ENCODE measurements at places on chromosomes 2 and 18.

- no peak for DNase-seq
These were observed at the start of gene SCTR for GRCh38 chr2:119523952-119524694. Gene SCTR (minus strand): TSS chr2:119524483. CDS start chr2:119524226, 257 bp downstream.

GRCh38 chr18:5104246-5104645, 92.8 kb downstream of the AKAIN1 start:
- no peak for DNase-seq

- DNase-seq, result no peak
These were observed 43.9 kb upstream of the B3GNT7 start for GRCh38 chr2:231351648-231352047.

GRCh38 chr18:50320719-50321118, 33.2 kb upstream of the CXXC1 start:
- DNase-seq, result no peak

DNA sequence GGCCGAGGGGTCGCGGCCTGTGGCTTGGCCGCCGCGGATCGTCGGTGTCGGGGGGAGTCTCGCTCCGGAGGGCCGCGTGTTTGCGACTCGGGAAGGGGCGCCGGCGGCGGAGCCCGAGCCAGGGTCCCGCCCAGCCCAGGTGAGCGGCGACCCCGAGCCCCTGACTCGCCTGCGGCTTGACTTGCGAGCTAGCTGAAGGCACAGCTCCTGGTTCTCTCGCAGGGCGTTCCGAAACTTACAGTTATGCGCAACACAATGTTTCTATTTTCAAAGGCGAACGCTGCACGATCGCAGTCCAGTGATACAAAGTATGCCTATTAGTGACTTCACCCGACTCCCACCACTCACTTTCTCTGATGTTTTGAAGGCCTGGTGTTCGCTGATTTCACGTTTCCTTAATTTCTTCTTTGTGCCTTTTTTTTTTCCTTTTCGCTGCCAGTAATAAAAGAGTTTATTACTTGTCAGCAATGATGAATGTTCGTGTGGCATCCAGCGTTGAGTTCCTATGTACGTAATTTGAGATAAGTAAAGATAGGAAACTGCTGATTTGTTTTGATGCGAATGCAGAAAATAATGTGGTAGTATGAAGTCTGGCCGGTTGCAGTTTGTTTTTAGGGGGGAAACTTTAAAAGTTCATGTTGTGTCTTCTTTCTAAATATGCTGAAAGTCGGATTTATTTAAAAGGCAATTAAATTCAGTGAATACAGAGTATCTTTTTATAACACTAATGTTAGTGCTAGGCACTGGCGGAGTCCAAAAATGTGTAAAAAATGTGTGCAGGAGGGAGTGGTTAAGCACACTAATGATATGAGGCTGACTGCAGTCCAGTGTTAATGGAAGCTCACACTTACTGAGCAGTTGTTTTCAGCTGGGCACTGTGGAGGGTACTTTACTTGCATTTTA, 706 bp downstream of the UBXN2A start:
- no peak for DNase-seq

GRCh38 chr2:160956243-160956802, 203.9 kb upstream of the TANK start:
- DNase-seq, result no peak

GRCh38 chr2:39068299-39069135, 52.3 kb downstream of the SOS1 start:
- DNase-seq, result no peak

DNA sequence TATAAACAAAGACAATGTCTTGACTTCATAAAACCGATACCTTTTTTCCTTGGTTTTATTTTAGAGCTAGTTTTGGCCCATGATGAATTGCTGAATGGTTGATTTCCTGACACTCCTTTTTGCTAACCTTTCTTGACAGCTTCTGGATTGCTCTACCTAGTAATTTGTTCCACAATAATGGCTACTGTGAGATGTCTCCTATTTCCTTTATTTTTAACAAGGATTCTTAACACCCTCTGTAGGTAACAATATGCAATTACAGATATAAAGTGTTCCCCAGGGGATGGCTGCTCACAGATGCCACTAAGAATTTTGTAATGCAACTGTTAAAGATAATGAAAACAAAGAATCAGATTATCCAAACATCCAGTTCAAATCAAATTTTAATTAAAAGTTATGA, 100.8 kb upstream of the ATP5MC3 start:
- no peak for DNase-seq

DNA sequence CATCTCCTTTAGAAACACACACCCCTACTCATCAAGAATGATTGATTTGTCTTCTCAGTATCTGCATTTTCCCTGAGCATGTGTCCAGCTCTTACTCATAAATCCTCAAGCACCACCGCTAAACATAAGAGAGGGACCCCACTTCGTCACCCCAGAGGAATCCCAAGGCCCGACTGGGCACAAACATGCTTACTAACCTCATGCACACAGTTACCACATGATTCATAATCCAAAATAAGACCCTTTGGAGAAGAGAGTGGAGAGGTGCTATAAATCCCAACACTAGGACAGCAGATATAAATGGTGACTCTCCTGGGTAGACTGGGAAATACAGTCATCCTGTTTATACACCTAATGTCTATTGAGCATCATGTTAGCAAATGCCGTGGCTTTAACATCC, 843.2 kb upstream of the ID2 start:
- no peak for DNase-seq

DNA sequence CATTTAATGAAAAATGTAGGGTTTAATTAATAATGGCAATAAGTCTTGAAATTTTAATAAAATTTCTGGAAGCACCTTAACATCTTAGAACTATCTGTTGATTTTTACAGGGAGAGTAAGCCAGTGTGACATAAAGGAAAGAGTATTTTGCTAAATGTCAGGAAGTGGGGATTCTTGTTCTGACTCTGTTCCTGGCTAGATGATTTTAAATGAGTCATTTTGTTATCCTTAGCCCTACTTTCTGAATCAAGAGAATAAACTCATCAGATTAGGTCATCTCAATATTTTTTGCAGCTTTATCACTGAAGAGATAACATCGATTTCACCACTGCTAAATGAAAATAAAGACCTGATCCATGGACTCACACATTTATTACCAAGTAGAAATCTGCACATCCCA, 377.5 kb upstream of the CYRIA start:
- DNase-seq, result no peak

DNA sequence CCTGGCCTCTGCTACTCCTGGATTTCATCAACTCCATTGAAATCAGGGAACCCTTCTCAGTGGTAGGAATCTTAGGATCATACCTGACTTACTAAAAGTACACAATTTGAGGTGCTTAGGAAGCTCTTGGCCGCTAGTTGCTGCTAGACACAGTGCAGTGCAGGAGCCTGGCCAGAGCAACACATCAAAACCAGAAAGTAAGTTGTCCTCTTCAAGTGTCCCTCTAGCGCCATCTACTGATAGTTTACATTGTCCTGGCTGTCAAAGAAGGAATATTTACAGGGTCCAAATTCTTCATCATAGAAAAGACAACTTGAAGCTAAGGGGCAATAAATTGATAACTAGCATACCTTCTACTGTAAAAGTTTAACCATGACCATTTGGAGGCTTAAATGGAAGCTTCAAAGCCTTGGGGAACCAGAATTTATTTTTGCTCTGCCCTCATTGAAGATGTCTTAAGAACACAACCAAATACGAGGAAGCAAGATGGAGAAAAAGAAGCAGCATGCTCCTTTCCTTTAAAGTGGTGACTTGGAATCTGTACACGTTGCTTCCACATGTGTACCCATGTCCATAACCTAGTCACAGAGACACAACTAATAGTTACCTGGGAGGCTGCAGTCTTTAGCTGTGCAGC, 889.1 kb upstream of the GCFC2 start:
- no peak for DNase-seq

All from activated CD4-positive, CD25-positive, alpha-beta regulatory T cell treated with anti-CD3 and anti-CD28 coated beads, Interleukin-2, amount 50 U/mL, for 72 hours (primary cell).